ENCODE measurements at places on chromosomes 4 and X.

GRCh38 chr4:88008743-88009171, 1.3 kb downstream of the PKD2 start:
- no peak for DNase-seq

GRCh38 chr4:19478791-19479190, 772.9 kb upstream of the SLIT2 start:
- DNase-seq: no peak

DNA sequence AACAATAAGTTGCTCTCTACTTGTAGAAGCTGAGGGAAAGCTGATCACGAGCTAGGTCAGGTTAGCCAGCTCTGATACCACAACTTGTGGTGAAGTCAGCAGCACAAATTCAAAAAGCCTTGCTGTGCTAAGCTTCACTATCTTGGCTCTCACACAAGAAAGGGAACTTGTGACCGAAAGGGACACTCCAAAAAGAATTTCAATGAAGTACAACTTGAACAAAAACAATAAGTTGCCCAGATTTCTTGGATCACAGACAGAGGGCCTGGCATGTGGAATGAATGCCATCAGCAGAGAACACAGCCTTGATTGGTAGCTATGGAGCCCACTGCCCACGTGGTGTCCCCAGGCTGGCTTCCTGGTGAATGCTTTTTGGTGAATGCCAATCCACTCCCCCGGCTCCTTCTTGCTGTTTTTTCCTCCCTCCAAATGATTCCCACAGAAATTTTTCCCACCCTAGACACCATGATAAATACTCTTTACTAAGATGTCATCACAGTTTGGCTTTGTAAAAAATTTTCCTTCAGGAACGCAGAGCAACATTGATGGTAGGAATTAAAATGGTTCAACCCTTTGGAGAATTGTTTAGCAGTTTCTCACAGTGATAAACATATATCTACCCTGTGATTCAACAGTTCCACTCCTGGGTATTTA, 82.6 kb downstream of the ANXA3 start:
- no peak for DNase-seq

- no peak for DNase-seq
Observed at GRCh38 chrX:84974803-84975202, 28.9 kb upstream of the APOOL start.

DNA sequence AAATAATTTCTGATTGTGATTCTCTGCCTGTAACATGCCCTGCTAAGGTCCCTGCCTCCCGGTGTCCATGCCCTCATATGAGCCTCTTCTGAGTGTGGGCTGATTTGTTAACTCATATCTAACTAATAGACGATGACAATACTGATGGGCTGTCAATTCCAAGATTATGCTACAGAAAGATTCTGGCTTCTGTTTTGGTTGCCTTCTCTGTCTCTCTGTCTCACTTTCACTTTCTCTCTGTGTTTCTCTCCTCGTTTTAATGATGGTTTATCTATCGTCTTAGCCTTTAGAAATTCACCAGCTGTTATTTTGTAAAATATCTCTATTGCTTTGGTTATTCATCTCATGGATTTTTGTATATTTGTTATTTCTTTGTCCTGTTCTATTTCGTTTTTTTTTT, 312.5 kb upstream of the ANXA10 start:
- DNase-seq: no peak

DNA sequence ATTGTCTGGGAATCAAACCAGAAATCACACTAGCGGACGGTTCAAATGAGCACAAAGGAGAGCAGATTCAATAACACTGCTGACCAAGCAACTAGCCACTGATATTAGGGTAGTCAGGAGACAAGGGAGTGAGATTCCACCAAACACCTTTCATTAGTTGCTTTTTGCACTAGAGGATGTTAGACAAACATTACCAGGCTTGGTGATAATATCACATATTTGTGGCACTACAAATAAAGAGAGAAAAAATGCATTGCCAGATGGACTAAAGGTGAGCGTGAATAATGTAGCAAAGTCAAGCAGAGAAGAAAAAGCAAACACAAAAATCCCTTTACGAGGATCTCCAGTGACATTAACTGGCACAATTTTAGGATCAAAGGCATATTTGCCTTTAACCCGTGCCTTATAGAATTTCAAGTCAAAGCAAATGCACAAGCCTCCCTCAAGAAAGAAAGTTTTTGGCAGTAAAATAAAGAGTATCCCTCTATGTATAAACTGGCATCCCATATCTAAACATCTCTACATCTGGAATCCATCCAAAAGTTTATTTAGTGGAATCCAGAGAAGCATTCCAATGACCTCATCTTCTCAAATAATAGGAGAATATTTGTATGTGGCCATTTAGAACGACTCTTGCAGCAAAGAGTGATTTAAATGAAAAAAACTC, 290.9 kb downstream of the KCTD8 start:
- no peak for DNase-seq

Data from DND-41 (cell line).